ENCODE measurements at places on chromosomes 6 and 20. TPM values are rescaled to one million over a fixed set of nuclear protein-coding genes. Genes with fewer than 3 reads are reported as not detected.

DNA sequence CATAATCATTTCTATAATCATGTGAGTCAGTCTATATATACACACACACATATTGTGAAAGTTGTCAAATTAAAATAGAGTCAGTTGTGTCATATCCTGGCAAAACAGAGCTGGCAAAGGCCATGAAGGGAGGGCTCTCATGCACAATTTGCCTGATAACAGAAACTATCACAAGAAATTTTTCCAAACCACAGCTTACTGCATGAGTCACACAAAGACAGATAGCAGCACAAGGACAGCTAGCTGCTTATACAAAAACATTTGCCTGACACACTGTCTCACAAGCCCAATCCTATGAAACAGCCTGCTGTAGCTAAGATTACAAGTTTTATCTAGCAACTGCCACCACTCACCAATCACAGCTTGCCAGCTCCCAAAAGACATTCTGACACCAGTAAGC lies 848.5 kb upstream of the MAN1A1 start:
- H3K4me3 ChIP-seq: no peak overlapping the region
- H3K27me3 ChIP-seq: no peaks in the 10 kb centered on the region
- no peak overlapping the region for H3K27ac ChIP-seq
- H3K4me1 ChIP-seq: no peaks in the 10 kb centered on the region

GRCh38 chr6:37171970-37172812 lies 2.2 kb downstream of the PIM1 start:
- no peaks in the 10 kb centered on the region for H3K27me3 ChIP-seq
- peaks cover 64% of the 10 kb centered on the region for H3K4me1 ChIP-seq
- H3K27ac ChIP-seq: peak overlapping the region; percentile 94
- peak; percentile 94 for DNase-seq
- H3K4me3 ChIP-seq: peak overlapping the region; percentile 83

DNA sequence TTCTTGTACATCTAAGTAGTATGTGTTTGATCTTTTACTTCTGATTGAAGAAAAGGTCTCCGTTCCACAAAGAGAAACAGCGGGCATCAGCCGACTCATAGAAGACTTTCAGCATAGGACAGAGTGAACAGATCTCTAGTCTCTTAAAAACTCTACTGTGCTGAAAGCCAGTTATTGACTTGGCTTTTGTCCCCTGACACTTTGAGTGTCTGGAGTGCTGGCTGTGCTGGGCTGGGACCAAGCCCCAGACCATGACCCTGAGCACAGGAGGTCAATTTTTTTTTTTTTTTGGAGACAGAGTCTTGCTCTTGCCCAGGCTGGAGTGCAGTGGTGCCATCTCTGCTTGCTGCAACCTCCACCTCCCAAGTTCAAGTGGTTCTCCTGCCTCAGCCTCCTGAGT lies 27.8 kb downstream of the MYBL2 start:
- H3K27ac ChIP-seq: no peak overlapping the region
- no peak for DNase-seq
- no peaks in the 10 kb centered on the region for H3K4me1 ChIP-seq
- no peak overlapping the region for H3K4me3 ChIP-seq

DNA sequence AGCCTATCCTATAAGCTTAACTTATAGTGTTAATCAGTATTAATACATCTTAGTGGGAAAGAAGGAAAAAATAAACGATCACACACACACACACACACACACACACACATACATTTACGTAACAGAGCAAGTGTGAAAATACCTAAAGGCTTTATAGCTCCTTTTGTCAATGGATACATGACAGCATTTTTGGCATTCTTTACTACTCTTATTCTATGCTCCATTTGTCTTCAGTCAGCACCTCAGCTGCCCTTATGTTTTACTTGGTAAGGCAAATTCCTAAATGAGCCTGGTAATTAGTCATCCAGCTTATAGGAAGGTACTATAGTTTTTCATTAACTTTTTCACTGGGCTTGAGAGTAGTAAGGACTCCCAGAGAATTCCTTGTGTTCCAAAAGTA lies 25.1 kb upstream of the SLC17A3 start:
- H3K4me1 ChIP-seq: no peaks in the 10 kb centered on the region
- H3K36me3 ChIP-seq: no peaks in the 10 kb centered on the region
- H3K4me3 ChIP-seq: no peak overlapping the region
- H3K27ac ChIP-seq: no peak overlapping the region

- H3K27me3 ChIP-seq: no peaks in the 10 kb centered on the region
- no peak overlapping the region for H3K4me3 ChIP-seq
- peaks cover 25% of the 10 kb centered on the region for H3K4me1 ChIP-seq
- peak; percentile 36 for DNase-seq
These were observed 289.6 kb downstream of the TBC1D7 start for GRCh38 chr6:13038741-13039190.

GRCh38 chr6:22466665-22467245 lies 102.6 kb upstream of the HDGFL1 start:
- DNase-seq: no peak
- H3K27me3 ChIP-seq: no peaks in the 10 kb centered on the region
- no peak overlapping the region for H3K4me3 ChIP-seq
- H3K4me1 ChIP-seq: peaks cover 14% of the 10 kb centered on the region
- no peaks in the 10 kb centered on the region for H3K36me3 ChIP-seq
- H3K27ac ChIP-seq: no peak overlapping the region

DNA sequence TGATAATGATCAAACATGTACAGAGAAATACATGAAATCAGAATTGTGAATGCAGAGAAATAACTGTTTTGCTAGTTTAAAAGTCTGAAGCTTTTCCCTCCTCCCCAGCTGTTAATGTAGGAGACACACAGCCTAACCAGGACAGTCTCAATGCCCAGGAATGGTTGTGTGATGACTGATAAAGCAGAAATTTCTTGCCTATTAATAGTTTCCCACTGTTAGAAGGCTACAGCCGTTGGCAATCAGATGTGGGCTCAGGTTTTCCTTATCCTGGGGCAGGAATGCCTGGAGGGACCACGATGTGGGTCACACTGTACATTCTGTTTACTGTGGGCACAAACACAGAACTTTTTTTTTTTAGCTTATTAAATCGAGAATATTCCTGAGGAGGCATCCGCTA lies 1.9 kb downstream of the PPP1R3D start:
- no peaks in the 10 kb centered on the region for H3K27me3 ChIP-seq
- no peak for DNase-seq
- peaks cover 65% of the 10 kb centered on the region for H3K4me1 ChIP-seq
- peaks cover 10% of the 10 kb centered on the region for H3K36me3 ChIP-seq
- H3K27ac ChIP-seq: peak overlapping the region; percentile 95

- no peak overlapping the region for H3K4me3 ChIP-seq
- no peak overlapping the region for H3K27ac ChIP-seq
- no peak for DNase-seq
- no peaks in the 10 kb centered on the region for H3K4me1 ChIP-seq
- no peaks in the 10 kb centered on the region for H3K27me3 ChIP-seq
These were observed 35.3 kb downstream of the CD24 start for GRCh38 chr6:106939208-106939607.

DNA sequence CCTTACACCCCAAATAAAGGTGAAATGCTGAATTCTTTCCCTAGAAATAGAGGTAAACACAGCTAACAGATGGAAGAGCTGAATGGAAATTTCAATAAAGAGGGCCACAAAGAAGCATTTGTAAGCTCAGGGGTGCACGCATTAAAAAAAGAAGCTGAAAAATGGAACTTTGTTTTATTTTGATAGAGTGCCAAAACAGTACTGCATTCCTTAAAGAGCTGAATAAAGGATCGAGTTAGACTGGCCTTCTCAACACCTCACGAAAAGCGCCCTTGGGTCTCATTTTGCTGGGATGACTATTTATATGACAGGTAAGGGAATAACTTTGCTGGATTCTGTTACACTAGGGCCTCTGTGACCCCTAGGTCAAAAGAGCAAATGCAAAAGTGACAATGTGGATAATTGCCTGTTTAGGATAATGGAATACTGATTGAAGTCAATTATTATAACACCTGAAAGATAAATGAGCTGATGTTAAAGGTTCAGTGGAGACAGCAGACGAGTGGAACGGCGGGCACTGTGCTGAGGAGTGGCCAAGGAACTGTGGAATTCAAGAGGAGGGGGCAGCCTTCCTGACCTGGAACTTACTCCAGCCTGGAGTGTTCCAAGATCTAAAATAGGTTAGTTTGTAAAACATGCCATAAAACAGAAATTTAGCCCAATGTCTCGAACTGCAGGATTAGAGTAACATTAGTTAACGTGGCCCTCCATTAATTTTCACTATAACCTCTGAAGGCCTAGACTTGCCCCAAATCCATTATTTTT lies 168.4 kb downstream of the FOXC1 start:
- DNase-seq: no peak
- no peak overlapping the region for H3K4me3 ChIP-seq
- H3K27ac ChIP-seq: no peak overlapping the region
- H3K27me3 ChIP-seq: no peaks in the 10 kb centered on the region

GRCh38 chr6:157075549-157076450 lies 247.5 kb downstream of the TMEM242 start:
- peaks cover 5% of the 10 kb centered on the region for H3K4me1 ChIP-seq
- no peaks in the 10 kb centered on the region for H3K36me3 ChIP-seq
- no peak overlapping the region for H3K27ac ChIP-seq
- DNase-seq: no peak

DNA sequence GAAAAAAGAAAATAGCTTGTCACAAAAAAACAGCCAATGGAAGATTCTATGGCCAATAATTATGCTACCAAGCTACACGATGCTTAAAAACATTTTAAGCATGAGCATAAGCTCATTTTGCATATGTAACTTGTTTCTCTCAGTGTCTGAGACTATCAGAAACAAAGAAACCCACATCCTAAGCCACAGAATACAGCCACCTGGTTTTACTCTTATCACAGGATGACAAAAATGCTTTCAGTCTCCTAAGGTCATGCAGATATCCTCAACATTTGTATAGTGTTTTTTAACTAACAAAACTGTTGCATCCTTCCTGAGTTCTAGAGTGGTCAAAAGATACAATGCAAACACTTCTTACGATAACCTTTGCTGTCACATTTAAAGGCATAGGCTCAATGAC lies 172.1 kb upstream of the RUNX2 start:
- H3K36me3 ChIP-seq: no peaks in the 10 kb centered on the region
- H3K4me3 ChIP-seq: no peak overlapping the region
- no peaks in the 10 kb centered on the region for H3K4me1 ChIP-seq
- no peaks in the 10 kb centered on the region for H3K27me3 ChIP-seq
- no peak overlapping the region for H3K27ac ChIP-seq
- no peak for DNase-seq

Gene SLC22A23
- 241 TPM for total RNA-seq

Gene PBOV1
- not detected for total RNA-seq
